M059J (cell line): ENCODE measurements at places on chromosomes 7 and 10. TPM values are rescaled to one million over a fixed set of nuclear protein-coding genes. Genes with fewer than 3 reads are reported as not detected.

GRCh38 chr7:91013078-91013477, 251.2 kb upstream of the FZD1 start:
- DNase-seq = no peak

The ANKRD26 gene
- 2.9 and 4.8 TPM in 2 replicates for total RNA-seq

DNA sequence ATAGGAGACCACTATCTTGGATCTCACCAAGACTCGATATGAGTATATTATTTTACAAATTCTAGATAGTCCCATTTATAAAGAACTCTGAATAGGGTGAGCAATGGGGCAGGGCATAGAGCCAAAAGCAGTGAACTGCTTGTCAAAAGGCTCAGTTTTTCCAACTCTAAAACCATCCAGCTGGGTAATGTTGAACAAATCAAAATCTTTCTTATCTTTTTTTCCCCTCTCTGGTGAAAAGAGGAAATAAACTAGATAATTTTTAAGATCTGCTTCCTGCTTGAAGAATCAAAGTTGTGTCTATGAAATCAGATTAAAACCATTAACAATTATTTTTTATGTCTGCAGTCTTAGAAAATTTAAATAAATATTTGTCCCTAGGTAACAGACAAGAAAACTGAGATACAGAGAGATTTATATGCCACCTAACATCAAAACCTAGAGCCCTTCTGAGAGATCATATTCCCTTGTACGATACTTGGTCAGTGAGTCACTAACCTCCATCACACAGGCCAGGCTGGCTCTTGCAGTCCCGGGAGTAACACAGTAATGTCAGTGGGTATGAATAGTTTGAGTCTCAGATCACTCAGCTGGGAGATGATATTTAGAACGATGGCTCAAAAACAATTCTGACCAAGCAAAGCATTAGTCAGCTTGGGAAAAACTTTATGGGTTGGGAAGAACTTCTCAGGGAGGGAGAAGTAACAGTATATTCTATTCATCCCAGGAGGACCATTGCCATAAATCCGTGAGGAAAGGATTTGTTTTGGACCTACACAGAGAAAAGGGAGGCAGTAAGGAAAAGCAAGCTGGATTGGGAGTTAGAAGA, 178.8 kb downstream of the REEP3 start:
- DNase-seq = peak; percentile 98

DNA sequence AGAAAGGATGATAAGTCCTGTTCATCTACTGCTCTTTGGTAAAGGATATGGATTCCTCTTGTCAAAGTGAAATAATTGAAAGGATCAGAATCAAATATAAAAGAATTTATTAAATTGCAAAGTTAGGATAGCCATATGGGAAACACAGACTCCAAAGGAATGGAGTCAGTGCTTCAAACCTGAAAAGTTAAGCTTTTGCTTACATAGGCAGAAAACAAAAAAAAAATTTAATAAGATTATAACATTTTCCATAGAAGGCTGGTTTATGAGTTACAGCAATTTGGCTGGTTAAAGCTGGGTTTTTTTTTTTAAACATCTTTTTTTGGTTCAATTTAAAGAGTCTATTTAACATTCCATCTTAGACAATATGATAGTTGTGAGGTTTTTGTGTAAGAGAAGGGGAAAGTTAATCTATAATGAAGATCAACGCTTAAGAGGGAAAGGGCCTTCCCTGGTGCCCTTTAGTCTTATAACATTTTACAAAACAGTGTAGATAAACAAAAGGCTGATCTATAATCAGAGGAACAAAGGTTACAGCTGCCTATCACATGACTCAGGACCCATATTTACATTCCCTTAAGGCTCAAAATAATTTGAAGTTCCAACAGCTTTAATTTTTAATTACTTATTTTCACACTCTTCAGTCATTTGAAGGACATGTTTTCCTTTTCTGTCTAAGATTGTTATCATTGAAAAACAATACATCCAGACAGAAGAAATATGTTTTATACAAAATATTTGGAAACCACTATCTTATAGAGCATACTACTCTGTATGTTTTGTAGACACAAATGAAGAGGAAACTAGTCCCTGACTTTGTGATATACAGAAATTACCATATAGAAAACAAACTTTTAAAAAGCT, 234.3 kb upstream of the MBL2 start:
- DNase-seq = no peak
